Stimulated activated CD8-positive, alpha-beta memory T cell treated with anti-CD3 and anti-CD28 coated beads, Interleukin-4, amount 100 ng/mL, for 1 hour (primary cell): ENCODE measurements at places on chromosomes 11 and 22.

DNA sequence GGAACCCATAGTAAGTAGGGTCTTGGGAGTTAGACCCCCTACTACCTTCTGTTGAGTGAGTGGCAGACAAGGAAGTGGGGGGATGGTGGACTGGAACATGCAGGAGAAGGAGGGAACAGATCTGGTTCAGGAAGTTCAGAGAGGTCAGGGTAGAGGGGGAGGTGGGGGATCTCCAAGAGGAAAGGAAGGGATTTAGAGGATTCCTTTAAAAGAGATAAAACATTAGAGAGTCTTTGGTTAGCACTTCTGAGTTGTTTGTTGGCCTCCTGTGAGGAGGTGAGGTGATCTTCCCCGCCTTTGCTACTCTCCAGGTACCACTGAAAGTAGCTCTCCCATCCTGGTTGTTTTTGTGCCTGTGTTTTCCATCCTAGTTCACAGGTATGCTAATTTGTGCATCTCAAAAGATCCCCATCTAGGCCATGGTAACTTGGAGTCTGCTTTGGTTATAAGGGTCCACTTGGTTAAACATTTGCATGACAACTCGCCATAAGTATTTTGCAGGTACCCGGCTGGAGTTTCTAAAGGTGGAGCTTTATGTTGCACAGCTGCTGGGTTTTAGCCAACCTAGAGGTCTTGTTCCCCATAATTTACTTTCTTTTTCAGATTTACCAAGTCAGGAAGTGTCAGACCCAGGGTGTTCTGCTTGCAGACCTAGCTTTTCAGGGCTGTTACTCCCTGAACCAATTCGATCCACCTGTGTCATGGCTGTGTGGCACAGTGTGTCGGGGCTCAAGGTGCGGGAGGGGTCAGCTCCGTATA is 79.3 kb upstream of the SORL1 start:
- no peak for DNase-seq

GRCh38 chr11:8739309-8739793 is 56.8 kb downstream of the RPL27A start:
- DNase-seq, result no peak

DNA sequence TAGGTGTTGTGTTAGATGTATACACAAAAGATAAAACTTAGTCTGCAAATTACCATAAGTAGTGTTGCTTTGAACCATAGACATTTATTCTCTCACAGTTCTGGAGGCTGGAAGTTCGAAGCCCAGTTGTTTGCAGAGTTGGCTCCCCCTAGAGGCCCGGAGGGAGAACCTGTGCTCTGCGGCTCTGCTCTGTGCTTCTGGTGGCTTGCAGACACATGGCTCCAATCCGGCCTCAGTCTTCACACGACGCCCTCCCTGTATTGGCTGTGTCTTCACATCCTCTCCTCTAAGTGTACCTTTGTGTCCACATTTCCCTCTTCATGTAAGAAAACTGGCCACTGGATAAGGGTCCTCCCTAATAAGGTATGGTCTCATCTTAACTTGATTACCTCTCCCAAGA is 128.4 kb downstream of the OPCML start:
- no peak for DNase-seq

DNA sequence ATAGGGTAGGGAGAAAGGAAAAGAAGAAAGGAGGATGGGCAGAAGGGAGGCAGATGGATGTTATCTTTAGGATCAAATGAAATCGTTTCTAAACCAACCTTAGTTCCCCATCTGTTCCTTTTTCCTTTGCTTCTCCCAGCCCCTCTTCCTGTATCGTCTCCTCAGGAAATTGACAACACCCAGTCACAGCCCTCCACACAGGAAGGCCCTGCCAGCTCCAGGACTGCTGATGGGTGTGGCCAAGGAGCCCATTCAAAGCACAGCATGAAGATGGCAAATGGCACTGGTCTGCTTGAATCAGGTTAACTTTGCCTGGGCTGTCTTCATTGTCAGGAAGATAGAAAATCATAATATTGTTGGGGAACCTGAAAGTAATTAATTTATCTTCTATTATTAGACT is 164.8 kb downstream of the C11orf87 start:
- no peak for DNase-seq

DNA sequence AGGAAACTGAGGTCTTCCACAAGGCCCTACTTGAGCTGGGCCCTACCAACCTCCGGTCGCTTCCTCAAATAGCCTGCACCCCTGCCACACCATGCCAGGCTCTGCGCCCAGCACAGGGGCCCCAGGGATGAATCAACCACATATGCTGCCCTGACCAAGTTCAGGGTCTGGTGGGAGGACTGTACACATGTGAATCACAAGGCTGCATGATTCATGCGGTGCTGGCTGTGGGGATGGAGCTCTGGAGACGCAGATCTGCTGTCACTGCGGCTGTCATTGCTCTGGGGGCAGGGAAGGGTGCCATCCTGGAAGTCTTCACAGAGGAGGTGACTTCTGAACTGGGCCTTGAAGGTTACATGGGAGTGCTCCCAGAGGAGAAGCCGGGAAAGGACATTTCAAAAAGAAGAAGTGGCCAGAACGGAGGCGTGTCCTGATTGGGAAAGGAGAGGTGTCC is 21.5 kb downstream of the CYTH4 start:
- DNase-seq, result no peak

DNA sequence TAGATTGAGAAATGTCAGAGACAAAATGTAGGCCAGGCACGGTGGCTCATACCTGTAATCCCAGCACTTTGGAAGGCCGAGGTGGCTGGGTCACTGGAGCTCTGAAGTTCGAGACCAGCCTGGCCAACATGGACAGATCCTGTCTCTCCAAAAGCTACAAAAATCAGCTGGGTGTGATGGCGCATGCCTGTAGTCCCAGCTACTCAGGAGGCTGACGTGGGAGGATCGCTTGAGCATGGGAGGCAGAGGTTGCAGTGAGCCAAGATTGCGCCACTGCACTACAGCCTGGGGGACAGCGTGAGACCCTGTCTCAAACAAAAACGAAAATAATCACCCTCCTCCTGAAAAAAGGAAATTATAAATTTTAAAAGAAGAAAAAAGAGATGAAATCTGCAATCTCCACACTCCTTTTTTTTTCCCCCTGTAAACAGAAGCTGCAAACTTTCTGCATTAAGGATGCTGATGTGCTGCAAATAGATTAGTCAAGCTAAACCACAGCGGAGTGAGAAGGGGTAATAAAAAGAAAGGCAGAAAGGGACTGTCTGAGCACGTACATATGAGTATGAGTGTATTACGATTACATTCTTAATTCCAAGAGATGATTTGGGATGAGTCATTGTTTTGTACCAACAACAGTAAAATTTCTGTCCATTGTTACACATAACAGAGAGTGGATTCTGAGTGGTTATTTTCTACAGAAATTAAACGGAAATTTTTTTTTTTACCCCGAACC is 87.3 kb downstream of the SIK3 start:
- DNase-seq, result no peak

DNA sequence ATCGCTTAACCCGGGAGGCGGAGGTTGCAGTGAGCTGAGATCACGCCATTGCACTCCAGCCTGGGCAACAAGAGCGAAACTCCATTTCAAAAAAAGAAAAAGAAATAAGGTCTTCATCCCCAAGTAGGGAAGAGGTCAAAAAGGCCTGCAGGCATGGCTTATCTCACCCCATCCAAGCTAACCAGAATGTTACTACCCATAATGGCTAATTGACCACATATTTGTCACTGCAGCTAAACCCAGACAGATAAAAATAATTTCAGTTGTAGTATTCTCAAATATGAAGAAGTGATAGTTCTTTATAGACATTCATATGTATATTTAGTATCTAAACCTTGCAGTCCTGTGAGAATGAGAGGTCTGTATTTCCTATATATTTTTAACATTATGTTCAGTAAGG is 17.8 kb downstream of the PIWIL4 start:
- DNase-seq, result no peak

DNA sequence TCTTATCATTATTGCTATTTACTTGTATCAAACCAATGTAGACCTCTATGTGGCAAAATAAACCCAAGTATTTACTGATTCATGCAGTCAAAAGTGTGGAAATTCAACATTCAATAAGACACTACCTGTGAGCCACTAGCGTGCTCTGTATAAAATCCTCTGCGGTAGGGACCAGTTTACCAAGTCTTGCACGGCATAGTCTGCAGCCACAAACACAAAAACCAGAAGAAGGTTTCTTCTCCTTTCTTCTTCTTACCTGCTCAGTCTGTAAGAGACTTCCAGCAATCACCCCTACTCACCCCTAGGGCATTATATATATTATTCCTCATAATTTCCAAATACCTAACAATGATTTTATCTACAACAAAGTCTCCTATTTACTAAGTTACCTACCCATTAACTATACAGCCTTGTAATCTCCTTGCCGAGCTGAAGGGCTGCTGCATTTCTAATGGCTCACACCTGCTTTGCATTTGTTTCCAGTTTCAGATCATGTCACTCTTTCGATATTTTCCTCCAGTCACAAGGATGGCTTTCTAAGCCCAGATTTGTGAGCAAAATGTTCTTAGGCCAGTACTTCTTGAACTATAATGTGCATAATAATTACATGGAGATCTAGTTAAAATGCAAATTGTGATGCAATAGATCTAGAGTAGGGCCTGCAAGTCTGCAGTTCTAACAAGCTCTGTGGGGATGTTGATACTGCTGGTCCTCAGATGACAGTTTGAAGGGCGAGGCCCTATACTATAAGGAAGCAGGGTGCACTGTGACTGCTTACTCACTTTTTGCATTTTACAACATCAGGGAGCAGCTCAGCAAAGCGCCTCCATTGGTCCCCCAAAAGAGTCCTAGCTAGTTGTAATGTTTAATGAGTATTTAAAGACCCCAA is 191.9 kb upstream of the DDI1 start:
- no peak for DNase-seq

GRCh38 chr11:5303626-5304025 is 1.9 kb upstream of the OR51B4 start:
- no peak for DNase-seq

- DNase-seq, result no peak
Observed at GRCh38 chr11:118621071-118621783, 13.8 kb downstream of the PHLDB1 start.

- no peak for DNase-seq
Observed at GRCh38 chr11:80054582-80055165, 613.8 kb upstream of the TENM4 start.

DNA sequence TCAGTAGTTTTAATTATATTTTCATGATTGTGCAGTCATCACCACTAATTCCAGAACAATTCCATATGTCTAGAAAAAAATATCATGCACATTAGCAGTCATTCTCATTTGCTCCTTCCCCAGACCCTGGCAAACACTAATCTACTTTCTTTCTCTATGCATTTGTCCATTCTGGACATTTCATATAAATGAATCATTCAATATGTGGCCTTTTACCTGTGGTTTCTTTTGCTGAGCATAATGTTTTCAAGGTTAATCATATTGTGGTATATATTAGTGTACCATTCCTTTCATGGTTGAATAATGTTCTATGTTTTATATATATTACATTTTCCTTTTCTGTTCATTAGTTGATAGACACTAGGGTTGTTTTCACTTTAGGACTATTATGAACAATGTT is 811.1 kb upstream of the RAG2 start:
- no peak for DNase-seq

- no peak for DNase-seq
Observed at GRCh38 chr22:23970816-23971486, 3.3 kb downstream of the DDT start.

- DNase-seq, result no peak
Observed at GRCh38 chr11:67283481-67283963, 5.6 kb upstream of the ANKRD13D start.

- DNase-seq, result no peak
Observed at GRCh38 chr22:22618448-22618847, 26.0 kb upstream of the GGTLC2 start.

DNA sequence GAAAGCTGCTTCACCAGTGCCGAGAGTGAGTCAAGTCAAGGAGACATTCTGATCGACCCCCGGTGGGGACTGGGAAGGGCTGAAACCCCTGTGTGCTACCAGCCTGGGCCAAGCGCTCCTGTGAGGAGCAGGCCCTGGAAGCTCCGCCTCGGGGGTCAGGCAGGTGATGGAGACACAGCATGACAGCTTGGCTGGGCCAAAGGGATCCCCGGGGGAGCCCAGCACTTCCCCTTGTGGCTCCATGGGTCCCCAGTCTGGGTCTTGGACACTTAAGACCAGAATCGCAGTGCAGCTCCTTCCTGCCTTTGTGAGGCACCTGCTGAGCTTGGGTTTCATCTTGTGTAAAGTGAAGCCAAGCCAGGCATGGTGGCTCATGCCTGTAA is 89.2 kb downstream of the MORC2 start:
- DNase-seq, result no peak
